Activated CD4-positive, alpha-beta T cell treated with anti-CD3 and anti-CD28 coated beads for 24 hours (primary cell): ENCODE measurements at places on chromosomes 11 and 22.

- no peak for DNase-seq
Measured at GRCh38 chr22:39220450-39220849, 24.3 kb downstream of the PDGFB start.

DNA sequence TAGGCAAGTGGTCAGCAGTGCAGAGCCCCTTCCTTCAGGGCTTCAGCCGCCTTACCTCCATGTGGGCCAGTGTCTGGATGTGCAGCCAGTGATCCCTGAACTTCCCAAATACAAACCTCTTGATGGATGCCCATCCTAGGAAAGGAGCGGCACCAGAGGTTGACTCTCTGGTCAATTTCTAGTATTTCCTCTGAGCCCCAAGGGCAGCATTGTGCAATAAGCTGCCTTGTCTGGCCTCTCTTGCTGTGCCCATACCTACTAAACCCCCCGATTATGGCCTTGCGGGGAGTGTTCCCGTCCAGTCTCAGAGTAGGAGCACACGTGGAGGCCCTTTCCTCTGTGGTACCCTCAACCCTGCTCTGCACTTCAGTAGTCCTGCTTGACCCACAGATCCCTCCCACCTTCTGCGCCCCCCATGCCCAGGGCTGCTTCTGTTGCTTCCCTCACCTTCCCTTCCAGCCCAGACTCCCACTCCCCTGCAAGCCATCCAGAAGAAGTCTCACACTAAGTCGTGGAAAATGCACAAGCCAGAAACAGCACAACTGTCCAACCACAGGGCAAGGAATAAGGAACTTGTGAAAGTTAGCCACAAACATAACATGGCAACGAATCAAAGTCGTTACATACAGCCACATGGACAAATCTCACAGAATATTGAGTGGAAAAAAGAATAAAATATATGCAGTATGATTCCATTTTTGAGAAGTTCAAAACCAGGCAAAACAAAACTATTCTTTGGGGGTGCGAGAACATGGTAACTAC is 39.6 kb upstream of the HORMAD2 start:
- DNase-seq, result no peak

GRCh38 chr11:92703449-92703830 is 266.0 kb upstream of the MTNR1B start:
- DNase-seq, result no peak

- DNase-seq, result no peak
Measured at GRCh38 chr11:110454609-110455008, 24.9 kb downstream of the FDX1 start.

DNA sequence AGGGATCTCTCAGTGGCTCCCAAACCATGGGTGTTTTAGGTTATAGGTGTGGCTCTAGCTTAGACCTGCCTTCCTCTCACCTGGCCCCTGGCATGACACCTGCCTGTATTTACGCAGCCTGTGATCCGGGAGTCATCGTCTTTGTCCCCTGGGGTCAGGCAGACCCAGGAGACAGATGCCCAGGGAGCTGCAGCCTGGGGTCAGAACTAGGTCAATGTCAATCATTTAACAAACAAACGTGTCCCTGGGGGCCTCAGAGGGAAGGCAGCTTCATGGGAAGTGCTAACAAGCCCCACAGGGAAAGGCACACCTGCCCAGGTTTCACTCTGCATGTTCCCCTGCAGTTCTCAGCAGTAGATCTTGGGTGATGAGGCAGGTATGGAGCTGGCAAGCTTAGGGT is 12.0 kb downstream of the BACE1-AS start:
- DNase-seq, result no peak
